ENCODE measurements at places on chromosomes 5 and 9.

GRCh38 chr9:78676009-78676408, 379.1 kb downstream of the PSAT1 start:
- no peak for DNase-seq

DNA sequence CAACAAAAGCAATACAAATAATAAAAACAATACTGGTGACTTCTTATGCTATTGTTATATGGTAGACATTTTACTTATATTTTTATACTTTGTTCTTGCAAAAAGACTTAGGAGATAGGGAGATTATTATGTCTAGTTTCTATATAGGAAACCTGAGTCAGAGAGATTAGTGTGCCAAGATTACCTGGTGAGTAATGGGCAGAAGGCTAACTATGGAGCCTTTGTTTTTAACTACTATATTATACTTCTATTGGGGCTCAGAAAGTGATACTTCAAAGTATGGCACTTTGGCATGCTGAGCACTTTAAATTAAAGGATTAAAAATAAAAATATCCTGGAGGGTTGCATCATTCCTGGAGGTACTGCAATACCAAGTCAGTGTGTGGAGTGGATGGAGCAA, 117.5 kb upstream of the CLINT1 start:
- DNase-seq: no peak

GRCh38 chr9:88739373-88739772, 204.4 kb downstream of the NXNL2 start:
- DNase-seq: no peak

DNA sequence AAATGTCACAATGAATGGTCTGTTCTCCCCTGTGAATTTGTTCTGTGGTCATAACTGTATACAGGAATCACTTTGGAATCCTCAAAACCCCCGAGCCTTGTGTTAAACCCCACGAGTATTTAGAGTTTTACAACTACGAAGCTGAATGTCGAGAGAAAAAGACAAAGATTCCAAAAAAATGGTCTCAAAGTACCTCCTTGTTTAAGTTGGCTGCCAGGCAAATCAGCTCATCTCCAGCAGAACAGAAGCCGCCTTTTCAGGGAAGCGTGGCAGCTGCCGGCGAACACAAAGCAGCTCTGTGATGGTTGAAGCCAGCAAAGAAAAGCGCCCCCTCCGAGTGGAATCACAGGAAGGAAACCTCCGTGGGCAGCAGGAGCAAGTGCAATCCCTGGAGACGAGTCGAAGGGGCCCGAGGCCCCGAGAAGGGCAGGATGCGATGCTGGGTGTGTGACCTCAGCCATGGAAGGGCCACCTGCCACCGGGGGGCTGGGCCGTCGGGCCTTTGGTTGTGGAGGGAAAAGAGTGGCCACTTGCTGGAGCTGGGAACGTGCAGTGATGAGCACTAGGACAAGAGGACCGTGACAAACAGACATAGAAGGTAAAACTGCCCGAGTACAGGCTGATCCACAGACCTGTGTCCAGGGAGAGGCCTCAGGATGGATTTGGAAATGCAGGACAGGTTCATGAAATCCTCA, 706.4 kb downstream of the SEMA5A start:
- DNase-seq: no peak

DNA sequence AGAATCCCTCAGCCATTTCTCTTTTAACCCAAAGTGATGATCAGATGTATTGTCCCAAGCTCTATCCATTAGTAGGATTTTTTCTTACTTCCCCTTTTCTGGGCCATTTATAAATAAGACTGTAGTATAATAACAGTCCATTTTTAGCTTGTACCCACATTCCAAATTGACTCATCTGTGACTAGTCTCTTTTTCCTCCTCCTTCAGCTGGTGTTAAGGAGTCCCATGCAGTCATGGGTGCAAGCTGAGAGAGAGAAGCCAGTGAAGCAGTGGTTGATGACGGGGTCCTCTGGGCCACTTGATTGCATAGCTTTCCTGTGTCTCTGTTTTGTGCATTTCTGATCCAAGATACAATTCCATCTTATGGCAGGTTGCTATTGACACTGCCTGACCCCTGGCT, 476.0 kb upstream of the CD180 start:
- DNase-seq: no peak

- peak; percentile 27 for DNase-seq
Observed at GRCh38 chr5:157354800-157355199, 88.9 kb downstream of the CYFIP2 start.

DNA sequence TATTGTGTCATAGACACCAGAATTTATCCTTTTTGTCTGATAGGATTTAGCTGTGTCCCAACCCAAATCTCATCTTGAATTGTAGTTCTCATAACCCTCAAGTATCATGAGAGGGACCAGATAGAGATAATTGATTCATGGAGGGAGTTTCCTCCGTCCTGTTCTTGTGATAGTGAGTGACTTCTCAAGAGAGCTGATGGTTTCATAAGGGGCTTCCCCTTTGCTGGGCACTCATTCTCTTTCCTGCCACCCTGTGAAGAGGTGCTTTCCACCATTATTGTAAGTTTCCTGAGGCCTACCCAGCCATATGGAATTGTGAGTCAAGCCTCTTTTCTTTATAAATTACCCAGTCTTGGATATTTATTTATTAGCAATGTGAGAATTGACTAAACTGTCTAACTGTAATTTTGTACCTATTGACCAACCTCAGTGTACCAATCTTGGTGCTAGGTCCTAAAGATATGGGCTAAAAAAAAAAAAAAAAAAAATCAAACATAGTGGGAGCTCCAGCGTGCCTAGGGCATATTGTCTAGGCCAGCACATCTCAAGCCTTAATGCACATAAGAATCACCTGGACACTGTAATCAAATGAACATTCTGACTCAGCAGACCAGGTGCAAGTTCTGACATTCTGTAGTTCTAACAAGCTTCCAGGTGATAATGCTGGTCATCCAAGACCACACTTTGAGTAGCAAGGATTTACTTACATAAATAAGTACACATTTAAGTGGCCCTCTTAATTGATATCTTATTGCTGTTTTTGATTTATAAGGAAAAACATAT, 30.5 kb downstream of the ST8SIA4 start:
- DNase-seq: no peak

DNA sequence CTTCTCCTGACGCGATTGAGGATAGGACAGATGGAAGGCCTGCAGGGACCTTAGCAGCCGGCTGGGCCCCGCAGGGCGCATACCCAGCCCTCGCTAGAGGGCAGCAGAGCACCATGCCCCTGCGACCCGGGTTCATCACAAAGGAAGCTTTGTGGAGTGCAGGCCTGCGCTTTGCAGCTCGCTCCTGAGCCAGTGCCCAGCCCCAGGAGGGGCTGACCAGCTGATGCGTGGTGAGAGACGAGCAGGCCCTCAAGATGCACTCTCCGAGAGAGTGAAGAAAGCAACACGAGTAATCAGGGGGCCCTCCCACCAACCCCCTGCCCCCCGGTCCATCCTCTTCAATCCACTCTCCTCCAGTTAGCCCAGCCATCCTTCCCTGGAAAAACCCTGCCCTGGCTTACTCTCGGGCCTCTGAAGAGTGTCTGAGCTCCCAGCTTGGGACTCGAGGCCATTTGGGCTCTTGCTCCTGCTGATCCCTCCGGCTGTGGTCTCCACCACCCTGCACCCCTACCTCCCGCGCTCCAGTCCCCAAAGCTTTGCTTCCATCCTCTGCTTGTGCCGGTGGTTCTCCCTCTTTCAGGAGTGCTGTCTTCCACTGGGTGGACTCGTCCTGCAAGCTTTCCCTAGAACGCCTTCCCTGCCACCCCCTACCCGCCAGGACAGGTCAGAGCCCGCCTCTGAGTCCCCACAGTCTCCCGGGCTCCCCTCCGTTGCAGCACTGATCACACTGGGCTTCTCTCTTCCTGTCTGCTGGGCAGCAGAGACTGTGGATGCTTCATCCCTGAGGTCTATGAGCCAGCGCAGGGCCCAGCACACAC, 9.1 kb upstream of the KIF12 start:
- peak; percentile 79 for DNase-seq

GRCh38 chr9:111645806-111646205, 14.7 kb downstream of the DNAJC25 start:
- DNase-seq: no peak

- DNase-seq: no peak
Observed at GRCh38 chr5:33472805-33473409, 32.1 kb downstream of the TARS1 start.

- DNase-seq: no peak
Observed at GRCh38 chr9:33140401-33141360, 26.5 kb downstream of the B4GALT1 start.

GRCh38 chr5:148653836-148654781, at the start of gene HTR4:
TSS of gene HTR4 (minus strand) at chr5:148654527. CDS start at chr5:148637014, 17,513 bp downstream.
- DNase-seq: no peak

DNA sequence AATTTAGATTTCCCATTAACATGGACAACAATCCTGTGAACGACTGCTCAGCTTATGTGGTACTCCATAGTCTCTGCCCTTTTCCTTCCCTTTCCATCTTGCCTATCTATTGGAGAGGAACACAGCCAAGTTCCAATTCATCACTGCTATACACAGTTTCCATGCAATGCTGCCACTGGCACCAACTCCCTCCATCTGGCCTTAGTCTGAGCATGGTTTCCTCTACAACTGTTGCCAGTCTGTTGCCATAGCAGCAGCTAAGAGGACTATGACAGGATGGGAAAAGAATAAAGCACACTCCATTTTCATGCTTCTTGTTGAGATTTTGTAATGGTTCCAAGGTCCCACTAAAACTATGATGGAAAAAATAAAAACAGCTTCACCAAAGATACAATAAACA, 189.0 kb downstream of the HCN1 start:
- DNase-seq: no peak

DNA sequence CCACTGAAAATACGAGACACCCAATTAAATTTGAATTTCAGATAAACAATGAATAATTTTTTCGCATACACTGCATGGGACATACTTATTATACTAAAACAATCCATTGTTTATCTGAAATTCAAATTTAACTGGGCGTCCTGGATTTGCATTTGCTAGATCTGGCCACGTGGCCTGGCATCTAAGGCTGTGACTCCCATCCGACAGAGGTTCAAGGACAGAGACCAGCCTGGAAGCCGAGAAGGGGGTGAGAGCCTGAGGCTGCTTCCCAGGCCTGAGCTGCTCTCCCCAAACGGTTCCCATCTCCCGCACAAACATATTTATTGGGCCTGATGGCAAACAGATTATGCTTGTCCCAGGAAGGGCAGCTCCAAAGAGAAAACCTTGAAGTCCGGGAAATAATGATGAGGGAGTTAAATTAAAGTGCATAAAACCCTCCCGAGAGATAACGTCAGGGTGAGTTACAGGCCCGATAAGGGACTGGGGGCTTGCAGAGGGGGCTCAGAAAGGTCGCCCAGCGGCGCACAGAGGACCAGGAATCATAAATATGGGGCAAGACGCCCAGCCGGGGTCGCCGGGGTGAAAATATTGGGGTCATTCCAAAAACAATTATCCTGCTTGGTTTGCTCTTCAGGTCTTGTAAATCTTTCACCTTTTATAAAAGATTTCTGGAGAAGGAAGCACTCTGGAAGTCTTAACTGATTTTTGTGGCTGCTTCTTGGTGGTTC, 163.7 kb downstream of the GAPVD1 start:
- no peak for DNase-seq

DNA sequence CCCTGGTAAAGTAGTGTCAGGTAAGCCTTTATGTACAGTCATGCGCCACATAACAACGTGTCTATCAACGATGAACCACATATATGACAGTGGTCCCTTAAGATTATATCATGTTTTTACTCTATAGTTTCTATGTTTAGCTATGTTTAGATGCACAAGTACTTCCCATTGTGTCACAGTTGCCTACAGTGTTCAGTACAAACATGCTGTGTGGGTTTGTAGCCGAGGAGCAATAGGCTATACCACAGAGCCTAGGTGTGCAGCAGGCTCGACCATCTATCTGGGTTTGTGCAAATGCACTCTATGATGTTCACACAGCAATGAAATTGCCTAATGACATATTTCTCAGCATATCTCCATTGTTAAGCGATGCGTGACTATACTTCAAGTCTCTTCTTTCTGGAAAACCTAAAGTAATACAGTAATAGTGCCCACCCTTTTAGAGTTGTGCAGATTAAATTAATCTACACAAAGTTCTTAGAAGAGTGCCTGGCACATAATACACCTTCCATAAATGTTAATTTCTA, 295.9 kb downstream of the ARHGAP26 start:
- no peak for DNase-seq

DNA sequence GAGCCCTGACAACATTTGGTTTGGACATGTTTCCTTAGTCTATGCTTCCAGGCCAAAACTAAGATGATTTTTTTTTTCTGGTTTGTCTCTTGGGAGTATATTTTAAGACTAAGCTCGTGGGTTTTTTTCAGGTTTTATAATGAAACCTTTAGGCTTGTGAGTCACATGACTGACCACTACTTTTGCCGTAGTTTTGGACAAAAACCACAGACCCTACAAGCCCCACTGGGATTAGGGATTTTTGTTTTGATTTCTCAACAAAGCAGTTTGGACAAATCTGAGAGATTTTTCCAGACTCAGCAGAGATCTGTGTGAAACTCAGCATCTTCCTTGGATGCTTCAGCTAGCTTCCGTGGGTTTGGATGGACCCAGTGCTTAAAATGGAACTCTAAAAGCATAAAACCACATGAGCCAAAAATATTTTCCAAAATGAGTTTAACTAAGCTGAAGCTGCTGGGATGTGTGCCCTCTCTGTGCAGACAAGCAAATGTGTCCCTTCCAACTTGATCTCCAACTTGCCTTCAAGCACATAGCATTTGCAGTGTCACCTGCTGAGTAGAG, 70.3 kb upstream of the SMIM15 start:
- no peak for DNase-seq

Measured in hematopoietic multipotent progenitor cell treated with erythropoietin and hydrocortisone succinate and interleukin-3 and kit ligand, for 6 days (in vitro differentiated cells).